ENCODE measurements at places on chromosomes 1 and 21.
A peak's percentile ranks its signal among the peaks of the same experiment; 100 is the strongest.

- DNase-seq = no peak
Observed at GRCh38 chr1:199913318-199913717, 114.2 kb upstream of the NR5A2 start.

DNA sequence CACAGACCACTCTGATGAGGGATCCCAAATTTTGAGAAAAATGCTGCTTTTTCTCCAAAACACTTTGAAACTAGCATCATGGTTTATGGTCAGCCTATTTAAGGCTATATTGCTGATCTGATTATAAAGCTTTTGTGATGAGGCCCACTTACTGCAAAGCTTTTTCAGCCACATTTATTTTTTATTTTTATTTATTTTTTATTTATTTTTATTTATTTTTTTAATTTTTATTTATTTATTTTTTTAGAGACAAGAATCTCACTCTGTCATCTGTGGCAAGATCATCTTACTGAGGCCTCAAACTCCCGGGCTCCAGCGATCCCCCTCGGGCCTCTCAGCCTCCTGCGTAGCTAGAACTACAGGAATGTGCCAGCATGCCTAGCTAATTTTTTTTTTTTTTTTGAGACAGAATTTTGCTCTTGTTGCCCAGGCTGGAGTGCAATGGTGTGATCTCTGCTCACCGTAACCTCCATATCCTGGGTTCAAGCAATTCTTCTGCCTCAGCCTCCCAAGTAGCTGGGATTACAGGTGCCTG lies 5.2 kb upstream of the BCAS2 start:
- no peak for DNase-seq

DNA sequence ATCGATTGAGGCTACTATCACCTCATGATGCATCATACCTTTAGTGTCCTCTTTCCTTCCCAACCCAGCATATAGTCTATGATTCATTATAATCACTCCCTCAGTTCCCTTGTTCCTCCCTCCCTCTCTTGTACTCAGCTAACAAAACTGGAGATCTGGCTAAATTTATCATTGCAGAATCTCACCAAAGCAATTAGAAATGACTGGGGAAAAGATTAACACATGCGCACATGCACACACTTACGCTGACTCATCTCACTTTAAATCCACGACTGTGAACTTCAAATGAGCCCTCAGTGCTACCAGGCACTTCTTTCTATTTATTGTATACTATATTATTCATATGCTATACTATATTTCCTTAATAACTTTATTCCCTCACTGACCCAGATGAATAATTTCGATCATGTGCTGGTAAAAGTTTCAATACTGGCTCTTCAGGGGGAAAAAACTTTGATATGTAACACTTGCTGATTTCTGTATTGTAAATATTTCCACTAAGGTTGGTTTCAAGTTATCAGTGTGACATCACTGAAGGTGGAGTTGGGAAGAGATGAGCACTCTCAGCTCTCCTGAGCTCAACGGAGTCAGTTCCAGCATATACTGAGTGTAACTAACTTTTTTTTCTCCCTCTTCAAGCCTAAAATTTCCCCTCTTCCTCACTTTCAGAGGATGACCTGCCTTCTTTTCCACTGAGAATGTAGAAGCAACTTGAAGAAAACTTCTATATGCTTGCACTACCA lies 613.7 kb upstream of the B3GALT2 start:
- no peak for DNase-seq

GRCh38 chr1:28592321-28593071 lies 431 bp downstream of the RAB42 start:
- peak; percentile 62 for DNase-seq

GRCh38 chr21:44932408-44933181 lies 7.2 kb upstream of the SLX9 start:
- DNase-seq = peak; percentile 83

DNA sequence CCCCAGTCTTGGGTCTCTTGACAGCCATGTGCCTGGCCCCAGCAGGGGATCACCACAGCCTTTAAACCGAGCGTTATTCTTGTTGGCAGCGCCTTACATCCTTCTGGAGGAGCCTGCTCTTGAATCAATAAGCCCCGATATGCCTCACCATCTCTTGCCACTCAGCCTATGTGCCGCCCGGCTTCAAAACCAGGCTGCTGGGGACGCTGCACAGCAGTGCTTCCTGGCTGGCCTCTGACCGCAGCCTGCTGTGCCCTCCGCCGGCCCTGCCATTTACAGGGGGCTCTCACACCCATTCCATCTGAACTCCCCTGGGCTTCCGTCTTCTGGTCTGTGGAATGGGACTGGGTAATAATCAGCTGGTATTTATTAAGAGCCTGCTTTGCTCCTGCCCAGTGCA lies 3.0 kb upstream of the PEX10 start:
- DNase-seq = no peak

DNA sequence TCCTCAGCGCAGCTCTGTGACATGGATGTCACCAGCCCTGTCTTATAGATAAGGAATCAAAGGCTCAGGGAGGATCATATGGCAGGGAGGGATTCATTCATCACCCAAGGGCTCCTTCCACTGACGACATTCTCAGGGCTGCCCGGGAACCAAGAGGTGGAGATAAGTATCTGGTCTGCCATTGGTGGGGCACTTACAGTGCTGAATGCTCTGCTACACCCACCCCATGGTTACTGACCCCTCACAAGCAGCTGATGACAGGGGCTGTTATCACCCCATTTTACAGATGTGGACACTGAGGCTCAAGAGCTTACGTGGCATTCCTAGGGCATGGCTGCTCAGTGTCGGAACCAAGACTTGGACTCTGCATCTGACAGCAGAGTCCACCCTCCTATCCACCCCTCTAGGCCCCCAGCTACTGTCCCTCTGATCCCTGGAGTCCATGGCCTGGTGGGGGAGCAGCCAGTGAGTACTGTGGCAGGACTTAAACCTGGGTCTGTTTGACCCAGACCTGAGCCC lies 155.1 kb downstream of the PTPRU start:
- no peak for DNase-seq

GRCh38 chr1:160357286-160358002 lies 9.4 kb upstream of the NHLH1 start:
- DNase-seq = no peak

GRCh38 chr1:91744953-91745639 lies 140.9 kb downstream of the TGFBR3 start:
- no peak for DNase-seq

GRCh38 chr1:223189903-223190724 lies 47.1 kb upstream of the TLR5 start:
- no peak for DNase-seq

DNA sequence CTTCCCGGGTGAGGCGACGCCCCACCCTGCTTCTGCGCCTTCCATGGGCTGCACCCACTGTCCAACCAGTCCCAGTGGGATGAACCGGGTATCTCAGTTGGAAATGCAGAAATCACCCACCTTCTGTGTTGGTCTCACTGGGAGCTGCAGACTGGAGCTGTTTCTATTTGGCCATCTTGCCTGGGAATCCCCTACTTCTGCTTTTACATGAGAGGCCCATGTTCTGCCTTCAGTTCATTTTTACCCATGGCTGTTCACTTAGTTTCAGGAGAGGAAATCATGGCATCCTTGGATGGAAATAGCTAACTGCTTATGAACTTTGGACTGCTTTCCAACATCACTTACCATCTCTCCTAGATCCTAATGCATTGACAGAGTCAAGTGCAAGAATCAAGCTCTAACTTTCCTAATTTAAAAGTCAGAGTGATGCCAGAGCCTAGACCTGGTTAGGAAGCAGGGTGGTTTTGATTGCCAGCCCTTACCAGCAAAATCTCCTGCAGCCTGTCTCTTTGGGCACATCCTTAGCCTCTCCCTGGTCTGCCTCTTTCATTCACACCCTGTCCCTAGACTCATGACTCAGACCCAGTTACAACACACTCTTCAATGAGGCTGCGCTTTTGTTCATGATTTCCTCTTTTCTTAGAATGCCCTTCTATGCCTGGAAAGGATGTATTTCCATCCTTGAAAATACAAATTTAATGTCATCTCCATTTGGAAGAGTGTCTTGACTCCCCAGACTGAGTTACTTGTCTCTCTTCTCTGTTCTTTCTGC lies 137.2 kb downstream of the KCTD3 start:
- DNase-seq = peak; percentile 10

GRCh38 chr1:165637427-165637826 lies 6.4 kb downstream of the MGST3 start:
- no peak for DNase-seq

- DNase-seq = no peak
Observed at GRCh38 chr1:234722904-234723720, 113.1 kb upstream of the IRF2BP2 start.

All from GM10248 (cell line).